ENCODE measurements at places on chromosomes 6 and 20.

DNA sequence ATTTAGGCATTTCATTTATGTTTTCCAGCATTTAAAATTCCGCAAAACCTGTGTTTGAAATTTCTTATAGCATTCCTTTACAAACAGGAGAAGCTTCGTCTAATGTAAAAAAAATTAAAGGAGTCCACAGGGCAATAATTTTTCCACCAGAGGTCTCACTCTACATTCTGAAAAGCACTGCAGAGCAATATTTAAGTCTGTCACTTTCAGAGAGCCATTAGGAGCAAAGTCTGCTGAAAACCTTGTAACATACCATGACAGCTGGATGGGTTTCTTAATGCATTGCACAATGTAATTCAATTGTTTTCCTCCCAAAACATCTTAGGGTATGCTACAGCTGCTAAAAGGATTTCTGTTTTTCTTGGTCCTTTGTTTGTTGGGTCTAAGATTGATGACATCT is 18.0 kb downstream of the BAG2 start:
- DNase-seq = no peak

GRCh38 chr6:22521035-22521434 is 48.3 kb upstream of the HDGFL1 start:
- DNase-seq = no peak

GRCh38 chr20:59932616-59933295 is 681 bp downstream of the SYCP2 start:
- DNase-seq = no peak

DNA sequence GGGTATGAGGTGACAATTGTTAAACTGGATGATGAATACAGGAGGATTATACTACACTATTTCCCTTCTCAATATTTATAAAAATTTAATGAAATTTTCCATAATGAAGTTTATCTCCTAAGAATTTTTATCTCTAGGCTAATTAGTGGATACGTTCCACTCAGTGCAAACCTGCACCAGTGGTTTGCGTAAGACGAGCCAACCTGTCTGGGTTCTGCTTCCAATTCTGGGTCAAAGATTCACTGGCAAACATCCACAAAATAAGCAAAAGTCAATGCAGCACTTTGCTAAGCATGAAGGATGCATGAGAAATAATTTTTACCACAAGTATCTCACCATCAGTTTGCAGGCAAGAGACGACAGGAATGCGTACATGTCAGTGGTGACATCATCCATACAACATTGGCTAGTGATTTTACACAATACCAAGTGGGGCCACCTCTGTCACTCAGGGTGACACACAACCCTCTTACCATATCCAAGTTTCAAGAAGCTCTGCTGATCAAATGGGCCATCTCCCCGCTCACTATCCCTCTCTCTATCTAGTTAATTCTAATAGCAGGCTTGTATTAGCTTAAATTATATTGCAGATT is 51.7 kb downstream of the FAM50B start:
- no peak for DNase-seq

- DNase-seq = no peak
These were observed 293.8 kb downstream of the TAF4 start for GRCh38 chr20:61771805-61772350.

- DNase-seq = no peak
These were observed 491.4 kb downstream of the LMBRD1 start for GRCh38 chr6:69305456-69305855.

DNA sequence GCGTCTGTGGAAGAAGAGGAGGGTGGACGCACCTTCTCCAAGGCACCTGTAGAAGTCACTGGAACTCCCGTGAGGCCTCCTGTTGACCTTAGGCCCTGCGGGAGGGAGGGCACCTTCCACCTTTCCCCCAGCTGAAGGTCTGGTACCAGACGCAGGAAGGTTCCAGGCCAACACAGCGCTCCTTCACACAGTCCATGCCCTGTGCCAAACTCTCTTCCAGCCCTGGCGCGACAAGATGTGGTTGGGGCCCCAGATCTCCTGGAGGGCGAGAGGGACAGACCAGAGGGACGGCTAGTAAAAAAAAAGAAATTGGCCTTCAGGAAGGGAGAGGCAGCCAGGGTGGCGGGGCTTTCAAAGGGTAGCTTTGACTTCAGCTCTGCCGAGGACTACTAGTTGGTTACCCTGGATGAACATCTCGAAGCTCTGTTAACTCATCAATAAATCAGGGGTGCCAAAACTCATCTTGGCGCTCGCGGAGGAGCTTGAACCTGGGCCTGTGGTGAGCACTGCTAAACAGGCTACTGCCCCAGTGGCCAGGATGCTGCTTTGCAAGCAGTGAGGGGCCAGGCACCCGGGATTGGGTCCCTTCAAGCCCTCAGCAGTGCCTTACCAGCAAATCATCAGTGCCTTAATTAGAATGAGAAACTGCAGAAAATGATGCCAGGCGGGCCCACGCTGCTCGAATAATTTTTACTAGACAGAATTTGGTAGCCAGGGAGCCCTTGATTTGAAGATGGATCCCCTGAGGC is 14.9 kb downstream of the AARS2 start:
- DNase-seq = no peak

DNA sequence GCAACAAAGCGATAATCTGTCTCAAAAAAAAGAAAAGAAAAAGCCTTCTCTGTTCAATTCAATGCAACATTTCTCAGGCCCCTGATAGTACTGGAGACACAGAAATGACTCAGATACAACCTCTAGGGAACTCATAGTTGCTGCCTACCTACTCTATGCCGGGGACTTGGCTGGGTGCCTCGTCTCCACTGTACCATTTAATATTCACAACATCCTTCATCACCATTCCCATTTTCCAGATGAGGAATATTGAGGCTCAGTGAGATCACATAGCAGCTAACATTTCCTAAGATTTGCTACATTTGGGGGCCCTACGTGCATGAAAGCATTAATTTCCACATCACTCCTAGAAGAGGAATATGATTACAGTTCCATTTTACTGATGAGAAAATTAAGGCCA is 7.5 kb downstream of the NOL4L start:
- no peak for DNase-seq

- no peak for DNase-seq
These were observed 4.6 kb upstream of the BPIFA1 start for GRCh38 chr20:33231237-33231636.

DNA sequence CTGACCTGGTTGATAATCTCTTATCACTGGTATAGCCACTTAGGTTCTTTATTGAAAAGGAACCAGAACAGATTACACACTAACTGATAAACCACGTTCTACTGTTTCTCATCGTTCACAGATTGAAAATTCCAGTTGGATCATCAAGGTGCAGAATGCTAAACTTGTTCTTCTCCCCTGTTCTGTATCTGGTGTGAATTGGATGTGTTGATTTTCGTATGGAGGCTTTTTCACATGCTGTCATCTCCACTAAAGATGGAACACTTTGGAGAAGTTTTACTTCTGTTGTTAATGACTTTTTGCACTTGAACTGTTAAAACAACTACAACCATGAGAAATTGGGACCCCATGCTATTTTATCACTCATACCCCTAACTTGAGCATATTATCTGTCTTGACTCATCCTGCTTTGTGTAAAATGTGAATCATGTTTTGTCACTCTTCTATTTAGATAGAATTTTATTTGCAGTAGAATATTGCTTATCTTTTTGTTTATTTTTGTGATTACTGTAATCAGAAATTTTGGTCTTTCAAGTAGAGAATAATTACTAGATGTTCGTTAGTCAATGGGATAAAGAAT is 17.5 kb downstream of the VAPB start:
- DNase-seq = no peak

DNA sequence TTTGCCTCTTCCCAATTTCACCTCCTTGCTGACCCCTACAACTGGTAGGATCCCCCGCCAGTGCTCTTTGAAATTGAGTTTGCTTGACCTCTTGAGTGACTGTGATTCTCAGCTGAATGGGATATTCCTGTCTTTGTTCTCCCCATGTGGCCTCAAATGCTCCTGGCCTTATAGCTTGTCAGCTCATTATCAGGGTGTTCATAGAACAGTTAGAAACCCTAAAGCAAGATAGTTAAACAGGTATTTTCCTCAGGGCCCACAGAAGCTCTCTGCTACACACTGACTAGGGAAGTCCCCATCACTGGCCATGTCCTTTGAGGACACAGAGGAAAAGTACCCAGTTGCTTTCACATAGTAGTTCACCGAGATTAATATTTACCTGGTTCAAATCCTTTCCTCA is 211.5 kb upstream of the DTNBP1 start:
- DNase-seq = no peak

DNA sequence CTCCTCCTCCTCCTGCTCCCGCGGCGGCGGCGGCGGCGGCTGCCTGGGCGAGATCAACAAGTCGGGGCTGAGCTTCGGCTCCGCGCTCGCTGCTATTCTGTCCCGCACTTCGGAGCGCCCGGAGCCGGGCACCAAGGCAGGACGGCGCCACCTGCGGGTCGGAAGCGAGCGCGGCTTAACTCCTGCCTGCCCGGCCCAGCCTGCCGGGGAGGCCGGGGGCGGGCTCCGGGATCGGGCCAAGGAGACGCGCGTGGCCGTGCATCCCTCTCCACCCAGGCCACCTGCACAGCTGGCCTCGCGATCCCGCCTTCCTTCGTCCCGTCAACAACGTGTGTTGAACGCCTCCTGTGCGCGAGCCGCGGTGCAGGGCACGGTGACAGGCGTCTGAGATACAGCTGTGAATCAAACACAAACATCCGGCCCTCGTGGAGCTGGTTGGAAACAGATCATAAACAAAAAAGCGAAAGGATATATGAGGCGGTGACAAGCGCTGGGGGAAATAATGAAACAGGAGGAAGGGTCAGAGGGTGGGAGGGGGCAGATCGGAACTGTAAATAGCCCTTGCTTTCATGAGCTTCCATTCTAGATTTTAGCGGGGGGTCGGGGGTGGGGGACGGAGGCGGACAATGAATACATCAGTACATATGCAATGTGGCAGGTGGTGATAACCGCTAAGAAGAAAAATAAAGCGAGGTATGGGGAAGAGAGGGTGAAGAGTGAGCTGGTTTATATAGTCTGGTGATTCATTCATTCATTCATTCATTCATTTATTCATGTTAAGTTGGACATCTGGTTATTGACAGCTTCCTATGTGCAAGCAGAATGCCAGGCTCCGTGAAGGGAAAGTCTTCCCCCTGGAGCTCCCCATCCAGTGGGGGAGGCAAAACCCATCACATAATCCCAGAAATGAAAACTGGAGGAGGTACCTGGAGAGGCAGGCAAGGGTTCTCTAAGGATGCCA is 2.0 kb upstream of the KCNB1 start:
- DNase-seq = peak; percentile 61

DNA sequence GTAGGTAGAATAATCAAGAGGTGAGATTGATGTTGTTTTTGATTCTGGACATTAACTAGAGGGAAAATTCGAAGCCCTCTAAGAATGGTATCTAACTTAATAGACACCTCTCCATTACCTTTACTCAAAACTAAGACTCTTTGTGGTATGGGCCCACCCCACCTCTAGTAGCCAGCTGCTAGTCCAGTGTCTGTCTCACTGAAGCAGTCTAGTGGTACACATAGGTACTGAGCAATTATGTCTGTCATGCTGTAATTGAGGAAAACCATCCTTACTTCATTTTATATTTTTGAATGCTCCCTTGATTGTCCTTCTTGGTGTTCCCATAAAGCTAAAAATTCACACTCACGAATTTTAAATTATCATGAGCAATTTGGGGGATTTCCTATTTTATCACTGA is 290.7 kb downstream of the ARHGAP18 start:
- no peak for DNase-seq

- DNase-seq = no peak
These were observed 23.2 kb downstream of the SDCBP2 start for GRCh38 chr20:1305712-1306111.

- no peak for DNase-seq
These were observed 70.8 kb upstream of the SLC35B3 start for GRCh38 chr6:8506126-8506525.

GRCh38 chr6:6683969-6684833 is 95.7 kb downstream of the LY86 start:
- DNase-seq = peak; percentile 81

DNA sequence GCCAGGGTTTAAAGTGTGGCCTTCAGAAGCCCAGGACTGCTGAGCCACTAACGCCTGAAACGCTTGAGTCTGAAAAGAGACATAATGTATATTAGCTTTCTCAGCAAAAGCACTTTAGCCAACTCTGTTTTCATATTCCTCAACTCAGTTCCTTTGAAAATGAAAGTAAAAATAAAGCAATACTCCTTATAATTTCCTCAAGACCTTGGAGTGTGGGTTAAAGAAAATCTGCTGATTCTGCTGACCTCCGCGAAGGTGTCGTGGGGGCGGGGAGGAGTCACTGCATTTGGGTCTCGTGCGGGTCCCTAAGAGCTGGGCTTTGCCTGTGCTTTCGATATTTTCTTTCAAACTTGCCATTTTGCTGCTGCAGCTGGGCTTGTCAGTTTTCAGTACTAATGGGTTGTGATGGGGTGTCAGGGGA is 142.2 kb upstream of the ARID1B start:
- DNase-seq = no peak

GRCh38 chr20:12947691-12948090 is 61.1 kb upstream of the SPTLC3 start:
- DNase-seq = no peak

DNA sequence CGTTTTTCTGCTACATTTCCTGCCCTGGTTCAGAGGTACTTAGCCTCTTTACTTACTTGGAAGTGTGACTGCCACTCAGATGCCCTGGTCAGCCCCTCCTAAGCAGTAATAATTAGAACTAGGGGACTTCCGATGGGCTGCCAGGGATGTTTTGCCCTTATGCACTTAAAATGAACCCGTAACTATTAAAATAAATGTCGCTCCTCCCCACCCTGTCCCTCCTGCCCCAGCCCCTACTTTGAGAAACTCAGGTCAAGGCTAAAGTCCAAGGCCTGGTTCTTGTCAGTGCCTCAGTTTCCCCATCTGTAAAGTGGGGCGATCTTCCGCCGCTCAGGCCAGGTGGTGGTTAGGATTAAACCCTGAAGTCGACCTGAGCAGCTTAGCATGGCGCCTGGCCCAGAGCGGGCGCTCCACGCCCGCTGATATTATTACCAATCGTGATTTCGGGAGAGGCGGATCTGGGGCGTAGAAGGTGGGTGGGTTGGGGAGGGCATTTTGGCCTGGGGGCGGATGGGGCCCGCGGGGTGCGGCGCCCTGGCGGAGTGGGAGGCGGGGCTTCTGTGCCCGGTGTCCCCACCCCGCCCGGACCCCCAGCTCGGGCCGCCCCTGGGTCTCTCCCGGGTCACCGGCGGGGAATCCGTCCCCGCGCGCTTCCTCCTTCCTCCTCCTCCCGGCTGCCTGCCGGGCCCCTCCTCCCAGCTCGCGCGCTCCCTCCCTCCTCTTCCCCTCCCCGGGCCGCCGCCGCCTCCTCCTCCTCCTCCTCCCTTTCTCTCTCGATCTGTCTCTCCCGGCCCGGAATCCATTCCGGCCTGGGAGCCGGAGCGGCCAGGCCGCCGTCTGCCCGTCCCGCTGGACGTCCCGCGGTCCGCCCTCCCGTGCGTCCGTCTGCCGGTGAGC is at the start of gene SRC:
Gene SRC, plus strand, starts transcription at position 802 of the 897 bp plus-strand sequence. CDS start 38,014 bp downstream, outside the sequence.
- DNase-seq = peak; percentile 89

DNA sequence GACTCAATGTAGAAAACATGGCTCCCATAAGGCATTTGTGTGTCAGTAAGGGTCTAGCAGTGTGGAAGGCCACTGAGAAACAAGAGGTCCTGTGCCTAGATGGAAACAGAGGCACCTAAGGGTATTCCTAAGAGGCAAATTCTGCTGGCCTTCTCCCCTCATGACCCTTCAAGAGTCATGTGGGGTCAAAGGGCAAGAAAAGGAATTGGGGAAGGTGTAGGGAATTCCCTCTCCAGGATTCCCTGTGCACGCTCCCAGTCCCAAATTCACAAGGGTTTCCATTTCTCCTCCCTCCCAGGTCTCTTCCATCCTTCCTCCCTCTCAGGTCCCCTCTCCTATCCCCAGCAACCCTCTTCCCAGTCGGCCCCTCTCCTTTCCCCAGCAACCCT is 568 bp downstream of the AGPAT1 start:
- no peak for DNase-seq

Measured in Caki2 (cell line).